T-helper 1 cell treated with Interleukin-12 subunit alpha and Interleukin-12 subunit beta and Interleukin-4 antibody, amounts not matched to agents 30 ng/mL and 1 ng/mL, for 36 hours (primary cell): ENCODE measurements at places on chromosomes 7 and 10. TPM values are rescaled to one million over a fixed set of nuclear protein-coding genes. Genes with fewer than 3 reads are reported as not detected.

Gene SFTPD
- total RNA-seq, result not detected in 2 replicates

Gene FEZF1
- total RNA-seq, result not detected in 2 replicates

Gene PPP1R3C
- total RNA-seq, result 0.07 TPM in 1 of 2 replicates, not detected in the other

Gene PRTFDC1
- 0.27 and 1.0 TPM in 2 replicates for total RNA-seq

Gene VPS37D
- 0.15 and 0.27 TPM in 2 replicates for total RNA-seq

Gene CALCR
- total RNA-seq, result not detected in 2 replicates

Gene ACTL6B
- total RNA-seq, result not detected in 2 replicates

Gene NPY
- total RNA-seq, result not detected in 2 replicates

Gene ZNF316
- total RNA-seq, result 26.7 and 28.9 TPM in 2 replicates

Gene ZNF503
- 0.05 TPM in 1 of 2 replicates, not detected in the other for total RNA-seq

Gene ANKRD22
- total RNA-seq, result 0.42 TPM in 1 of 2 replicates, not detected in the other

Gene CNTNAP2
- not detected in 2 replicates for total RNA-seq

Gene CTNNA3
- total RNA-seq, result not detected in 2 replicates

Gene RNF148
- not detected in 2 replicates for total RNA-seq

Gene TSPAN12
- total RNA-seq, result 0.39 TPM in 1 of 2 replicates, not detected in the other

Gene CPN1
- total RNA-seq, result not detected in 2 replicates

Gene TEX47
- not detected in 2 replicates for total RNA-seq

Gene ZNF117
- total RNA-seq, result 6.5 and 6.8 TPM in 2 replicates

Gene AOAH
- 20.8 and 28.1 TPM in 2 replicates for total RNA-seq

Gene SFTPA2
- total RNA-seq, result not detected in 2 replicates

Gene LHFPL3
- total RNA-seq, result not detected in 2 replicates

Gene ELMO1
- 120 and 127 TPM in 2 replicates for total RNA-seq

Gene RAB19
- 16.3 and 16.5 TPM in 2 replicates for total RNA-seq

Gene PPP1R17
- not detected in 2 replicates for total RNA-seq
